G401 (cell line): ENCODE measurements at places on chromosomes 2 and 18. TPM values are rescaled to one million over a fixed set of nuclear protein-coding genes. Genes with fewer than 3 reads are reported as not detected.

- no peak for DNase-seq
These were observed 42.1 kb upstream of the REL start for GRCh38 chr2:60839126-60839813.

SPHKAP gene
- total RNA-seq, result not detected in 2 replicates

PSTPIP2 gene
- total RNA-seq, result 18.9 and 19.0 TPM in 2 replicates

DNA sequence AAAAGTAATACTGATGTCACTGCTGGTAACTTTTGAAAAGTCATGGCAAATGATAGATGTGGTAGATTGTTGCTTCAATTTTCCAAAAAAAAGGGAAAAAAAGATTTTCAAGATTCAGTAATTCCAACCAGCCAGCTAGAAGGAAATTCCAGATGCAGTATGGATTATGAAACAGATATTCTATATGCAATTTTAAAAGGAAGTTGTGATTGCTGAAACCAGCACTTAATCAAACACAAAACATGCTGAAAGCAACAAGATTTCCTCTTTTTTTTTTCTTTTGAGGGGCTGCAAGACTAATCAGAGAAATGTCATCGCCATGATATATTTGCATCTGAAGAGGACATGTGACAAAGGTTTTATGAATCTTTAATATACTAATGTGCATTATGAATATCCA, 5.1 kb upstream of the HNMT start:
- DNase-seq, result no peak

NR4A2 gene
- total RNA-seq, result not detected in 2 replicates

- DNase-seq, result no peak
These were observed 115.9 kb downstream of the INHBB start for GRCh38 chr2:120461546-120462537.

- DNase-seq, result no peak
These were observed 600.1 kb downstream of the ARHGAP15 start for GRCh38 chr2:143729296-143729814.

DNA sequence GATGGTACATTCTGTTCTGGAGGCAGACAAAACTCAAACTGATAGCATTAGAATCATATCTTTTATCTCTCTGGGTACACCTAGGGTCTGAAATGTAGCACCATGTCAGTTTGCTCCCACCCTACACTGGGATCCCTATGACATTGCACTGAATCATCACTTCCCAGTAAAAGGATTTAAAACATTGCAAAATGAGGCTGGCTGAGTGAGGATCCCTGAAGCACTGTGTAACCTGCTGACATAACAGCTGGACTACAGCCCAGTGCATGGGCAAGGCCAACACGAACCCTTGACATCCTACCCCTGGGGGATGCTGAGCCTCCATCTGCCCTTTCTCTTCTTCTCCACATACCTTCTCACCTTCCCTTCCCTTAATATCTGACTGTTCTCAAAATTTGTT, 253.2 kb downstream of the TTC32 start:
- DNase-seq, result no peak

DNA sequence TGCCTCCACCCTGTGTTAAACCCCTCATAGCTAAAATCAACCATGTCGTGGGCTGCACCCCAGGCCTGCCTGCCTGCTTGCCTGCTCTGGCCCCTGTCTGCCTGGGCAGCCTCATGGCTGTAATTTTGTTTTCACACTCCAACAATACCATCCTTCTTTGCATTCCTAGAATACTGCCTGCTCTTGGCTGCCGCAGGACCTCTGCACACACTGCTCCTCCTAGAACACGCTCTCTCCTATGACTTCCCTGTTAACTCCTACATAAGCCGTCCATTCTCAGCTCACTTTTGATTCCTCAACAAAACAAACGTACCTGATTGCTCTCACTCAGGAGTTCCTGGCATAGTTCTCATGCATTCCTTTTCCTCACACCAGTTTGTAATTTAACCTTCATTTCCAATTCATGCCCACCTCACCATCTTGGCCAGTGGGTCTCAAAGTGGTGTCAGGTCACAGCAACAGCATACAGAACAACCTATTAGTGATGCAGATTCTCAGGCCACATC, 2.5 kb downstream of the UXS1 start:
- no peak for DNase-seq

DNA sequence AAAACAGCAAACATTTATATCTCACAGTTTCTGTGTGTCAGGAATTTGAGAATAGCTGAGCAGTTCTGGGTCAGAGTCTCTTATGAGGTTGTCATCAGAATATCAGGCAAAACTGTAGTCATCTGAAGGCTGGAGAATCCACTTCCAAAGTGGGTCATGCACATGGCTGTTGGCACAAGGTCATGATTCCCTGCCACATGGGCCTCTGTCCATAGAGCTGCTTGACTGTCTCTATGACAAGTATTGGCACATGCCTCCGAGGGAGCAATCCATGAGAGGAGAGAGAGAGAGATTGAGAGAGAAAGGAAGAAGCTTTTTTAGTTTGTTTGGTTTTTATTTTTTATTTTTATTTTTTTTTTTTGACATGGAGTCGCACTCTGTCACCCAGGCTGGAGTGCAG, 101.8 kb upstream of the DDX18 start:
- DNase-seq, result peak; percentile 4

DRC1 gene
- not detected in 2 replicates for total RNA-seq

DYTN gene
- total RNA-seq, result not detected in 2 replicates

HRH4 gene
- total RNA-seq, result not detected in 2 replicates

ERBB4 gene
- total RNA-seq, result not detected in 2 replicates

DNA sequence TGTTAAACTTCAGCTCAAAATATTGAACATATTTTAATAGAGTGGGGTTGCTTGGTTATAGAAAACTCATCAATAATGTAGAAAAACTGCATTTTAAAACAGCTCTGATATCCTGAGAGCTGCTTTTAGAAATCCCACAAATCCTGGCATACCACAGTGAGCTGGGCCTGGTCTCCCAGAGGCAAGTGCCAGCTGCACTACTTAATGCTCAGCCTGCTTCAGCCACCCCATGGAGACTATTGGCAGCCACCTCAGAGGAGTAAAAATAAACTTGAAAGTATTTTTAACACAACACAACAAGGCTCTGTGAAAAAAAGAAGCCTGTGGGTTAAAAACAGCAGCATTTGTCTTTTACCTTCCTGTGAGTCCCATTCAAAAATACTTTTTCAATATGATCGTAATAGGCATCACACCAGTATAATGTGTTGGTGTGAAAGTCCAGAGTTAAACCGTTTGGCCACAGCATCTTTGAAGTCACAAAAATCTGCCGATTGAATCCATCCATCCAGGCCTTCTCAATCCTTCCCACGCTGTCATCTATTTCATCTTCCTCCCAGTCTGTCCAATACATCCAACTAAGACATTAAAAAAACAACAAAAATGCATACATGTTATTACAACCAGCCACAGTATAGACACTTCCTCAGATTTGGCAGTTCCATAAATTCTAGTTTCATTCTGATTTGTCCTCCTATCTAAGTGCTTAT, 1115.3 kb downstream of the LRP1B start:
- peak; percentile 96 for DNase-seq

LNPK gene
- 7.4 and 9.4 TPM in 2 replicates for total RNA-seq

TMEM200C gene
- not detected in 2 replicates for total RNA-seq

GRCh38 chr2:174914853-174915760, 90.1 kb downstream of the CHN1 start:
- DNase-seq, result peak; percentile 68

DNA sequence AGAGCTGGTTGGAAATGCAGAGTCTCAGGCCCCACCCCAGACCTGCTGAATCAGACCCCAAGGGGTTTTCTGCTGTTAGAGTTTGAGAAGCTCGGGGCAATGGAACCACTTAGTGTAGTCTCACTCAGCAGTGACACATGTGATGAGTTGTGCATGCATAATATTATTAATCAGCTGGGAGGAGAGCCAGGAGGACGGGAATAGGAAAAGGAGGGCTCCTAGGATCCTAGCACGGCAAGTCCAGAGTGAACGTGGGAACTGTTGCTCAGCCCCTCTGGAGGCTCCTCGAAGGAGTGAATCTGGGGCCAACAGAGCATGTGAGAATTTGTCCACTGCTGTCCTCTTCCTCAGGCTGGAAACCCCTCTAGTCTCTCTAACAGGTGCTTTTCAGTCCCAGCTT, 87.1 kb downstream of the HS1BP3 start:
- DNase-seq, result no peak

- DNase-seq, result no peak
These were observed 88.8 kb downstream of the LRP1B start for GRCh38 chr2:142041996-142042395.

ITGA4 gene
- 0.18 and 2.5 TPM in 2 replicates for total RNA-seq

CD226 gene
- 0.07 and 0.31 TPM in 2 replicates for total RNA-seq

- no peak for DNase-seq
These were observed 70.3 kb downstream of the ANTXR1 start for GRCh38 chr2:69083235-69083748.

GRCh38 chr2:104945121-104945520, 91.2 kb downstream of the POU3F3 start:
- no peak for DNase-seq

GRCh38 chr2:88838165-88838635, 146.7 kb downstream of the RPIA start:
- DNase-seq, result no peak

DNA sequence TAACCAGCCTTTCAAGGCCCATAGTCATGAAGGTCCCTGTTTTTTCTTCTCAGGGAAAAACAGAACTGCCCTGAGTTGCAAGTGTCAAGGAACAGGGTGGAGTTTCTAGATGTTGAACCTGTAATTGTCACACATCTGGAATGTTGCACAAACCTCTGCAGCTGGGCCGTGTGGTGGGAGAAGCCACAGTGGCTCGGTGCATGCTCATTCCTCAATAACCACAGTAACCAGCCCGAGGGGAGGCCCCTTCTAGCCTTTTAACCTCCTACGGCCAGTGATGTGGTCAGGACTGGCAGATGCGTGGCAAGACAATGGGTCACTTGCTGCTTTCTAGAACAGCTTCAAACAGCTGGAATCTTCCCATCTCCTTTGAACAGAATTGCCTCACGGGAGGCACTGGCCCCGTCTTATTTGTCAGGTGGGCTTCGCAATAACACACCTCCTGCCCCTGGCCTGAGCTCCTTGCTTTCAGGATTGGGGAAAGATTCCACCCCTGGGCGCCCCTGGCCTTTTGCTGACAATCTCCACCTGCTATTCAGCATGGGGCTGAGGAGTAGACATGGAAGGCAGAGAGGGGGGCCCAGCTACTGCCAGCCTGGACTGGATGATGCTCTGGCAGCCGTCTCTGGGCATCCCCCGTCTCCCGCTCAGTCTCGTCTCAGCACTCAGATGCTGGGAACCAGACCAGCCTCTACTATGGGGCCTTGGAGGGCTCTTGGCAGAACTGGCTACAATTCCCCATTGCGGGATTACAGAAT, 102.9 kb downstream of the KLHL29 start:
- DNase-seq, result no peak

DNA sequence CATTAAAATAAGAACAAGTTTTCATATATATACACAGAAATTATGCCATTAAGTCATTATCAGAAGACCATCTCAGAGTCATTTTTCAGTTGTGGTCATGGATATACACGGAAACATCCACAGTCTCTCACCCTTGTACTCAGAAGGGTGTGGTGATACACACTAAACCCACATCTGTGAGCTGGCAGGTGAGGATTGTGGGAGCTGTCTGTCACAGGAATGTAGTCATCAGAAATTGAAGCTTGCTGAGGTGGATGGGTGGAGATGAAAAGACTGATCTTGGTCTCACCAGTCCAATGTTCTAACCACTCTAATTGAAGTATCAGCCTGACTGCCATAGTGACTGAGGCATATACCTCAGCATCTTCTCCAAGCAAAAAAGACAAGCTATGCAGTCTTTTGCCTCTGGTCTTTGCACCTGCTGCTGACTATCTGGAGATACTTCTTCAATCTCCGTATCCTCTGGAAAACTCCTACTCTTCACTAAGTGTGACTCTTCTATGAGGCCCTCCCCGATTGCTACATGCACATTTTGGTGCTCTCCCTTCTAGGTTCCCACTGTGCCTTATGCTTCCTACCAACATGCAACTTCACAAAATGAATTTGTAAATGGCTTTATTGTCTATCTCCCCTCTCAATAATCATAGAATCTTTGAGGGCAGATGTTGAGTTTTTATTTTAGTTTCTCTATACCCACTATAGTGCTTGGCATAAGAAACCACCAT, 232.8 kb downstream of the DYM start:
- no peak for DNase-seq

MFSD2B gene
- total RNA-seq, result 0.14 TPM in 1 of 2 replicates, not detected in the other

DNA sequence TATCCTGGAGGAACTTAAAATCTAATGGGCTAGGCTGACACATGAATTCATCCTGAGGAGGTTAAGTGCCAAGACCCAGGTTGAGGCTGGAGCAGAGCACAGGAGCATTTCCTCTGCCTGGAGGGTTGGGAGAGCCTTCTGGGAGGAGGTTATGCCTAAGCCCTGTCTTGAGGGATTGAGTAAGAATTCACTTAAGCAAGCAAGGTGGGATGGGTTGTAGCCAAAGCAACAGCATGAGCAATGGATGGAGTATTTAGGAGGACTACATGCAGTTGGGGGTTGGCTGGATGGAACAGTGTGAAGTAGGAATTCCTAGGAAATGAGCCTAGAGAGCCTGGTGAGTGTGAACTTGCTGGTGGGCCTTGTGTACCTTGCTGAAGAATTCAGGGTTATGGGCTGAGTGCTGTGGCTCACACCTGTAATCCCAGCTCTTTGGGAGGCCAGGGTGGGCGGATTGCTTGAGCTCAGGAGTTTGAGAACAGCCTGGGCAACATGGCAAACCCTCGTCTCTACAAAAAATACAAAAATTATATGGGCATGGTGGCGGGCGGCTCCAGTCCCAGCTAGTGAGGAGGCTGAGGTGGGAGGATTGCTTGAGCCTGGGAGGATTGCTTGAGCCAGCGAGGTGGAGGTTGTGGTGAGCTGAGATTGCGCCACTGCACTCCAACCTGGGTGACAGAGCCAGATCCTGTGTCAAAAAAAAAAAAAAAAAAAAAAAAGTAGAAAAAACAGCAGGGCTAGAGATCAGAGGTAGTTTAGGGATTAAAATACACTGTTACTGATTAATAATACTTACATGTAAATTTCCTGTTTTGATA, 22.2 kb downstream of the TANC1 start:
- no peak for DNase-seq

DNA sequence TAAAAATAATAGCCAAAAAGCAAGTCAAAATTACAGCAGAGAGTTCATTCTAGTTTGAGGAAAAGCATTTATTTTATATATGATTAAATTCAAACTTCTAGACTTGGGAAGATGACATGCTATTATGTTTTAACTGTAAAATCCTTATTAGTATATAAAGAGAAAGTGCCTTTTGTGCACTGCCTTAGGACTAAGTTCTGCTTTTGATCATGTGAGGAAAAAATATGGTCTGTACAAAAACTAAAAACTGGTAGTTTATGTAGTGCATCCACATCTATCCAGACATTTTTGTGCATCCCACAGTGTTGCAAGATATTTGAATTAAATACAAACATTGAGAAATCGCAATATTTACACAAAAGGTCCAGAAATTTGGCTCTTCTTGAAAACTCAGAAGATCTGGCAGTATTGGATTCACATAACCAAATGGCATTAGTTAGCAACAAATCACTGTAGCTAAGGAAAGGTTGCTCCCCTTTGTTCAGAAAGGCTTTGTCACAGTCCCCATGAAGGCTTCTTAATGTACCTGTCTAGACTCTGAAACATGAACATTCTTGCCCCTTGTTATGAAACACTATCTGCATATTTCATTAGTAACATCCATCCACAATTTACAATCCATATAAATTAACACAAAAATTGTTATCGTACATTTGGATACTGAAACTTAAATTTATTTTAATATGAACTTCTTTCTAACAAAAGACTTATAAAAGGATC, 2.2 kb downstream of the MMADHC start:
- no peak for DNase-seq
